ENCODE measurements at places on chromosomes 7 and 10.
A peak's percentile ranks its signal among the peaks of the same experiment; 100 is the strongest.

DNA sequence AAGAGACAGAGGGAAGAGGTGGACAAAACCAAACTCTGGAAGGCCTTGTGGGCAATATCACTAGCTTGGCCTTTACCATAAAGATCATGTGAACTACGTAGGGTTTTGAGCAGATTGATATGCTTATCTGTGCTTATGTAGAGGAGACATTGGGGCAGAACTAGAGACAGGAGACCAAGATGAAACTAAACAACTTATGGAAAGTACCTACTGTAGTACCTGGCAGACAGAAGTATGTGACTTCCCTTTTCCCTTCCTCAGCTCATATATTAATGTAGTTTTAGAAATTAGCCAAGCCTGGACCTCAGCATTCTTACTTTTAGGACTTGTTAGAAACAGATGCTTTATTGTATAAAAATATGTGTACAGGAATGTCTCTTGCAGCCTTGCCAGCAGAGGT, 14.0 kb upstream of the IL6 start:
- DNase-seq: no peak

GRCh38 chr10:37754538-37755323, 102.7 kb downstream of the ZNF248 start:
- DNase-seq: no peak

GRCh38 chr7:4297918-4298219, 384.2 kb upstream of the FOXK1 start:
- no peak for DNase-seq

- DNase-seq: no peak
Observed at GRCh38 chr7:135204876-135205275, 6.5 kb downstream of the WDR91 start.

DNA sequence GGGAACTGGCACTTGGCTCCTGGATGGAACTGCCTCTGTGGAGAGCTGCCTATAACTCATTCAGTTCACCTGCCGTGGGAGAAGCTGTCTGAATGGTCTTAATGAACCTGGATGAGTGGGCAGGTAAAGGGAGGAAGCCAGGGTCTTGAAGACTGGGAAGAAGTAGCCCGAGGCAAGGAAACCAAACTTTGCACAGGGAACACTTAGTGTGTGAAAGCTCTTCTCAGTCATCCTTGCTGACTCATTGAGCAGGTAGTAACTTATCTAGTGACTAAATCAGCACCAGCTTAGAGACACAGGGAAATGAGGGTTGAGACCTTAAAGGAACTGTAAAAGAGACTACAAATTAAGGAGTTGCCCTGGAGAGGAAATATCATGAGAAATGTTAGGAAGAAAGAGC, 9.9 kb downstream of the LRRC4 start:
- no peak for DNase-seq

DNA sequence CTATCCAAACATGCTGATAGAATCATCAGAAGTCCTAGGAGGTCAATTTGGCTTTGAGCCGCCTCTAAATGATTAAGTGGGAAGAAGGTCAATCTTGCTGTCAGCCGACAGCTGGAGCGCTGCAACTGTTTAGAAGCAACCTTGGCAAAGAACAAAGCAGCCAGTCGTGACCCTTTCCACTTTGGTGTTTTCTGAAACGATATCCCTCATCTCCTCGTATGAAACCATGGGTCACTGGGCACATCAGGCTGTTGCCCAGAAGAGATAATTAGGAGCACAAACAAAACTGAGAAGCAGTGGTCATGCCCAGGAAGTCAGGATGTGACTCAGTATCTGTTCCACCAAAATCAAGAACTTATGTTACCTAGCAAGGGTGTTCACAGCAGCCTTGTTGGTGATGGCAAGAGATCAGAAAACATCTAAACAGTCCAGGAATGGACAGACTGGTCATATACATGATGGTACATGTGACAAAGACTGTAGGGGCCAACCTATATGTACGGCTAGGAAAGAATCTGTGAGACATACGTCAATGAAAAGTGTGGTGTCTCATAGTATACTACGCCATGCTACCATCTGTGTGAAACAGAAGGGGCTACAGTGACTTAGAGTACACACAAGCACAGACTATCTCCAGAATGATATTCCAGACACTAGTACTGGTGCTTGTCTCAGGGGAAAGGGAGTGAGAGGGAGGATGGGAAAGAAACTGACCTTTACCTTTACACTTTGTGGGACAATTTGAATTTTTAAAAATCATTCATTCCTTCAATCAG, 22.4 kb downstream of the STN1 start:
- DNase-seq: no peak

GRCh38 chr10:8498881-8499280, 444.4 kb downstream of the GATA3 start:
- no peak for DNase-seq

DNA sequence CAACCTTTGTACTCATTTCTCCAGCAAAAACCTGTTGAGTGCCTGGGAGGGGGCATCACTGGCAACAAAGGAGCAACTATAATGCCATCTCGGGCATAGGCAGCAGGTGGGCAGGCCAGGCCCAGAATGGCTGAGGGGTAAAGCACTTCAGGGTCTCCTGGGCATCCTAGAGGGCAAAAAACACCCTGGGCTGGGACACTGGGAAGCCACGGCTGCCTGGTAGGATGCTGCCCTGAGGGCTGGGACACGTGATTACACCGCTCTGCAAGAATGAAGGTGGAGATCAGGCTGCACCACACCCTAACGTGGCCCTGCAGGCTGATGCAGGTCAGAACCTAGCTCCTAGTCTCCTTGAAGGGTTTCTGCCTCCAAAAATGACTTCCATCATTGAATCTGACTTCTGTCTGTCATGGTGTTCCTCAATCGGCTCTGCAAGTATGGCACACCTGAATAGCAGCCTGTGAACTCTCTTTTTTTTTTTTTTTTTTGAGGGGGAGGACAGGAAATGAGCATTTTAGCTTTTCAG, 4.5 kb upstream of the TRAPPC14 start:
- no peak for DNase-seq

GRCh38 chr7:88243345-88243909, 23.6 kb upstream of the SRI start:
- DNase-seq: no peak

- no peak for DNase-seq
Observed at GRCh38 chr7:69677881-69678493, 79.7 kb downstream of the AUTS2 start.

- DNase-seq: no peak
Observed at GRCh38 chr7:137932881-137933269, 69.0 kb downstream of the CREB3L2 start.

- DNase-seq: no peak
Observed at GRCh38 chr7:2929321-2930201, 85.5 kb upstream of the GNA12 start.

- peak; percentile 46 for DNase-seq
Observed at GRCh38 chr7:111098011-111098925, 7.3 kb downstream of the LRRN3 start.

GRCh38 chr7:48274662-48275061, 103.4 kb downstream of the ABCA13 start:
- no peak for DNase-seq

- DNase-seq: no peak
Observed at GRCh38 chr7:83413831-83414230, 235.1 kb downstream of the SEMA3E start.

GRCh38 chr10:100912013-100912604, 654 bp upstream of the SLF2 start:
- no peak for DNase-seq

DNA sequence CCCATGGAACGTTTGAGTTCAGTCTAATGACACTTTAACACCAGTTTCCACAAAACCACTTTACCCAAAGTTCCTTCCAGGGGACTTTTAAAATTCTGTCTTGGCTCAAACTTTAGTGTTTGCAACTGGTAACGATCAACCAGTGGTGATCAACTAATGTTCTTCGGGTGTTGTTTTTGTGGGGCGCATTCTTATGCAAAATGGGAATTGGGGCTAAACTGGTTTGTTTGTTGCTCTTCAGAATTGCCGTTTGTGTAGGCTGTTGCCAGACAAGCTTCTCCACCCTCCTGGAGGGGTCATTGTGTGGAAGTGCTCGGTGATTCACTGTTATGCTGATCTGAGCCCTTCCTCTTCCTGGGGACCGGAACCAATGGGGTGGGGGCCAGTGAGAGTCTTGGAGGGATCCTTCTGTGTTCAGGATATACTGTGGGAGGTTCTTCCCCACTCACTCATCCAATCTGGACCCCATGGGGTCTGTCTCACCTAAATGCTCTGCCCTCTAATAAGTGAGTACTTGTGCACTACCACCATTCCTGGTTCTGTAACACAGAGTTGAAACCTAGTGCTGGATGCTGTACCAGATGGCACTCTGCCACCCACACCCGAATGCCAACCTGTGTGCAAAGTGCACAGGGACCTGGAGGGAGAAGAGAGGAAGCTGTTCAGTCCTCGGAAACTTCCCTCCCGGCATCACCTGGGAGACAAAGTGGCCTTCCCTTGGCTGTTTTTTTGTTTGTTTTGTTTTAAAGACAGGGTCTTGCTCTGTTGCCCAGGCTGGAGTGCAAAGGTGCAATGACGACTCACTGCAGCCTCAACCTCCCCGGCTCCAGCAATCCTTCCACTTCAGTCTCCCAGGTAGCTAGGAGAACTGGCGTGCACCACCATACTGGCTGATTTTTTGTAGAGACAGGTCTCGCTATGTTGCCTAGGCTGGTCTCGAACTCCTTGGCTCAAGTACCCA, 2.1 kb downstream of the NFE2L3 start:
- DNase-seq: peak; percentile 51

DNA sequence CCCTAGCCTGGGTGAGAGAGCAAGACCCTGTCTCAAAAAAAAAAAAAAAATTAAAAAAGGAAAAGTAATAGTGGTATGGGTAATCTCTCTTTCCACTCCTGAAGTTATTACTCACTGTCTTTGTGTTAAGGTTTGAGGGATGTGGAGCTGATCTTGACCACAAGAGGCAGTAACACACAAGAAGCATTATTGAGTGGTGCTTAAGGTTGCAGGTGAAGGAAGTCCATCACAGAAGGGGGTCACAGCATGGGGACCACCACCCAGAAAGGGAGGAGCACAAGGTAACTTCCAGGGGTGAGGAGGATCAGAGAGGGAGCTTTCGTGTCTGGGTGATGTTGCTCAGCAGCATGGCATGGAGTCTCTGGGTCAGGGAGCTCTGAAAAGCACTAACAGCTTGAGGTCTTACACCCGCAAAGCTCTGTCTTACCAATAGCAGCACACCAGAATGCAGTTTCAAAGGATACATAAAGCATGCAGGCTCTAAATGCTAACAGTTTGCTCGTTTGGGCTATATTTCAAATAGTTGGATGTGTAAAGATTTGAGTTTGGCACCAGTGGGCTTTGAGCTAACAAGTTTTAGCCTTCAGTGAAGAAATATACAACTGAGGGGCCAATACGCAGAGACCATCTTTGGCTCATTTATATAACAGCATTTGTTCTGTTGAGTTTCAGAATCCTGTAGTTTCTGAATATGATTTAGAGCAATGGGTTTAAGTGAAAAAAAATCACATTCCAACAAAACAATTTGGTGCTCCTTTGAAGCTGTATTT, 100.4 kb upstream of the DNAJC1 start:
- no peak for DNase-seq

DNA sequence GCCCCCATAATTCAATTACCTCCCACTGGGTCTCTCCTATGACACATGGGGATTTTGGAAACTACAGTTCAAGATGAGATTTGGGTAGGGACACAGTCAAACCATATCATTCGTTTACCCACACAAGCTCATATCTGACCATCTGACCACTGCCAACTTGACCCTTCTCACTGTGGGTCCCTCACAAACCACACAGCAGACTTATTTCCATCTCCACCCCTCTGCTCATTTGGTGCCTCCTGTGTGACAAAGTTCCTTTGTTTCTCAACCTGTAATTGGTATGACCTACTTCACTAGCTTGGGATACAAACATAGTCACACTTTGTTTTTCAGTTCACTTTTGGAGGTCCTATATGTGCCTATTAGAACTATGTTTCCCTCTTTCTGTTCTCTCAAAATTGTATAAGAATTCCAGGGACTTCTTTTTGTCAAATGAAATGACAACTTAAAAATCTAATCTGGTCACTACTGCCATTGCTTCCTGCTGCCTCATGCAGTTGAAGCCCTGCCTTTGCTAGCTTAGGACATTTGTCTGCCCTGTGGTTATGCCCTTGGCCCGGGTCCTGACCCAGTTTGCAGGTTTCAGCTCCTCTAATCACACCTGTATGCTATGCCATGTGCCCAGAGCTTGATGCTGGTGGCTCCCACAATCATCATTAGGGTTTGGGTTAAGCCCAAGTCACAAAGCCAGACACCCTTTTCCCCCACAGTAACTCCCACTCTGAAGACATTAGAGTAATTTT, 69.9 kb downstream of the PPP1R3C start:
- no peak for DNase-seq

- DNase-seq: no peak
Observed at GRCh38 chr7:135258585-135258984, 24.9 kb downstream of the STRA8 start.

GRCh38 chr7:90846192-90846591, 250.1 kb downstream of the CDK14 start:
- DNase-seq: no peak

DNA sequence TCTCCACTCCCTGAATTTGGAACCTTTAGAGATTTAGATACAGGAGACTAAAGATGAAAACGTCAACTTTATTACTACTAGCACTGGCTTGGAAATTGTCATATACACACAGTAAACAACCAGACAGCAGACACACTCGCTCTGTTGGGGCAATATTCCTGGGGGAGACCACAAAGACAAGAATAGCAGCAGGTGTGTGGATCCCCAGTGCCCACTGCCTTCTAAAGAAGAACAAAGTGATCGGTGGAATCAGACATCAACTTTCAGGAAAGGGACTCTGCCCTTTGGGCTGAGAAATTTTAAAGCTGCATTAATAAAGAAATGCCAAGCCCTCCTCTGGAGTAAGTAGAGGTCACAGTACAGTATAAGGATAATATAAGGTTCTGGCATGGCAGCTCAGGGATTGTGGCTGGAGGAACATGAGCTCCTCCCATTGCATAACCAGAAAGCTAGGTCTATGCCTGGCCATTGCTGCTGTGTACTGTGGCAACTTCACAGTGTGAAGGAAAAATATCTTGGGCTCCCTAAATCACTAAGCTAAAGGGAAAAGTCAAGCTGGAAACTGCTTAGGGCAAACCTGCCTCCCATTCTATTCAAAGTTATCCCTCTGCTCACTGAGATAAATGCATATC, 57.1 kb upstream of the ANKRD1 start:
- no peak for DNase-seq

- no peak for DNase-seq
Observed at GRCh38 chr10:10804998-10805740, 212.5 kb upstream of the CELF2 start.

GRCh38 chr7:151808400-151809145, 68.3 kb downstream of the PRKAG2 start:
- peak; percentile 56 for DNase-seq

GRCh38 chr10:69218831-69219230, 1.3 kb upstream of the HKDC1 start:
- no peak for DNase-seq

GRCh38 chr7:50206453-50207250, 97.9 kb upstream of the IKZF1 start:
- peak; percentile 85 for DNase-seq

DNA sequence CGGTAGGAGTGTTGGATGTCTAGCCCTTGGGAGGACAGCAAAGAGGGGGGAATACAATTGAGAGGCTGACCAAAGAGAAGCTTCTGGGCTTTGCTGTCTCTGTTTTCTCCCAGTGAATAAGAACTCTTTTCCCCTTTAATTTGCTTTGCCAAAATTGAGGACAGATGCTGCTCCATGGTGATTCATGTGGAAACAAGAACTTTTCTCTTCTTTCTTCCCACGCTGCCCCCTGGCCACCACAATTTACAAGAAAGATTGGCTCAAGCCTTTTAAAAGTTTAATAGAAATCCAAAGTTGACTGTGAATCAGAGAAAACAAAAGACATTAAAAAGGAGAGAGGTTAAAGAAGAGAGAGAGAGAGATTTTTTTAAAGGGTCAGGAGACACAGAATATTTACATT, 49.0 kb downstream of the PRR15 start:
- DNase-seq: no peak

All from CD4-positive, alpha-beta T cell treated with Interleukin-15 for 1 hour (primary cell).